ENCODE measurements at places on chromosomes 2 and 18.

DNA sequence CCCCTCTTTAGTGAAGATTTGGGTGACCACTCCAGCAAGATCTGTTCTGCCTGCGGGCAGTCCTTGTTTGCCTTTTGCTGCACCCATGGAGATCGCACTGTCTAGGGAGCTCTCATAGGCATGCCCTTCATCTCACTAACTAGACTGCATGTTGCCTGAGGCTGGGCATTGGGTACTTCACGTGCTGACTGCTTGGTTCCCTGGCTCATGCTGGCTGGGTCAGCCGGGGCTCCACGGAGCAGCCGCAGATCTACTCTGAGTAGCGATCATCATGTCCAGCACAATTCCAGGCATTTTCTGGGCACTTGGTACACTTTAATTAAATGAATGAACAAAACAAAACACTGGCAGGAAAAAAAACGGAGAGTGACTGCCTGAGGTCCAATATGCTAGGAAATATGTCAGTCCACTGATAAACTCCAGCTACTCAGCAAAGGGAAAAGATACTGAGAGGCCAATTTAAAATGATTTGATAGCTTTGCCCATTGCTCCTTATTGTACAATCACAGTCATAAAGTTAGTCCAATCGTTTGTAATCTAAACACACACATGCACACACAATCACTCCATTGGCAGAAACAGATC lies 220.3 kb downstream of the C1D start:
- no peak for DNase-seq

DNA sequence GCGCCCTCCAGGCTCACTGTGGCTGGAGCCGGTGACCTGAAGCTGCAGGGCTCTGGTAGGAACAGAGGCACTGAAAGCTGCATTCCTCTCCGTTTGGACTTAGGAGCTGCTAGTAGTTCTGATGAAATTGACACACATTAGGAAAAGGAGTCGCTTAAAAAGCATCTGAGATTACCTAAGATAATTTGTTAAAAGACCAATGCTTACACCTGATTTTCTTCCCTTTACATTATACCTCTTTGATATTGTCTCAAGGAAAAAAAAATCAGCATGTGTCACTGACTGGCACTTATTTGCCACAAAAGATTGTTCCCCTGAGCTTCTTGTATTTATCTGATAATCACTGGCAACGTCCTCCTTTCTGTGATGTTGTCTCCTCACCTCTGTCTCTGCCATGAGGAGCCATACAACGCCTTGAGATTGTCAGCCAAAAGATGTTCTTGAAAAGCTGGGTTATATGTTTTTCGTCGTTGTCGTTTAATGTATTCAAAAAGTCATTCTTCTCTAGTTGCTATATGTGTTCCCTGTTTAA lies 618 bp upstream of the CHN1 start:
- DNase-seq, result no peak

GRCh38 chr2:130824492-130825061 lies 12.1 kb upstream of the ARHGEF4 start:
- no peak for DNase-seq

DNA sequence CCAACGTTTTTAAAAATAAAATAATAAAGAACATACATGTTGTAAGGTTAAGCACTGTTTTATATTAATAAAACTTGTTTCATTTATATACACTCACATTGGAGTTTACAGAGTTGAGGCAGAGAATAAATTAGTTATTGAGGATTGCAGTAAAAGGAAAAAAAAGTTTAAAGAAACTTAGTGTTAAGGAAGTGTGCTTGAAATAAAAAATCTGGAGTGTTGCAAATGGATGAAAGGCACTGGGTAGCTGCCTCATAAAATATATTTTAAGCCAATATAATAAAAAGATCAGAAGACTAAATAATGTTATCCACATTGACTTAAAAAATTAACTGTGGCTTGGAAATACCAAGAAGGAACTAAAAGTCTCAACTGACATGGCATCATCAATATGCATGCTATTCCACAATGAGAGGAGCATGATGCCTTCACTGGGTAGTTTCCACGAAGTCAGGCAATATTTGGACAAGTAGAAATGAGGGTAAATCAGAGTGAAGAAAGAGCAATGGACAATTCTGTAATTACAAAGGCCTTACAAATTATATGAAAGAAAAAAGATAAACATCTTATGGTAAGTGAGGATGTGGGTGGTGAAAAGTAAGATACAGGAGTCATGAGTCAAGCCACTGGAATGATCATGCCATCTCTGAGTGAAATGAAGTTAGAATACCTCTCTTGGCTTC lies 2.5 kb downstream of the GALNT3 start:
- no peak for DNase-seq

DNA sequence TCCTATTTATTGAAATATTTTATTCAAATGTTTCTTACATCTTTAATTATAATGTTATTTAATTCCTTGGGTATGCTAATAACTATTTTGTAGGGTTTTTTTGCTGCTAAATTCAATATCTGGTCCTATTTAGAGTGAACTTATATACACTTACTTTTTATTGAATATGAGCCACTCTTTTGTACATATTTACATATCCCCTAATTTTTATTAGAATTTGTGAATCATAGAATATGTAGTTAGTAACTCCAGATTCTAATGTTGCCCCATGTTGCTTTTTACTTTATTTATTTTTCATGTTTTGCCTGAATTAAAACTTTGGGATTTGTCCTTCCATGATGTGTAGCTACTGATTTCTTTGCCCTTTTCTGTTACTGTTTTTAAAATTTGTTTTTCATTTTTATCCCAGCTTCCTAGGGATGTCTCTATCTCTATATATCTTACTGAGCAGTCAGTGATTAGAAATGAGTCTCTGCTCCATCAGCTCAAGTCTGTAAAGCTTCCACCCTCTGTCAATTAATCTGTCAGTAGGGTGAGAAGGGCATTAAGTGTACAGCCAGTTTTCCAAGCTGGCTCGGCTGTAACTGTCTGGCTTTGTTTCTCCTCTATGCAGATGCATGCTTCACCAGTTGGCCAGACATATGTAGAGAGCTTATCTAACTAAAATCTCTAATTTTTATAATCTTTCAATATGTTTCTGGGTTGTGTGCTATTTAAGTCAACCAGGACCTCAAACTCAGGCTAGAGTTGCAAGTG lies 256.9 kb downstream of the CDH19 start:
- no peak for DNase-seq

- DNase-seq, result no peak
Measured at GRCh38 chr18:23340661-23341060, 112.4 kb upstream of the RIOK3 start.
